MCF 10A (cell line): ENCODE measurements at places on chromosomes 12 and 14. TPM values are rescaled to one million over a fixed set of nuclear protein-coding genes. Genes with fewer than 3 reads are reported as not detected.

DNA sequence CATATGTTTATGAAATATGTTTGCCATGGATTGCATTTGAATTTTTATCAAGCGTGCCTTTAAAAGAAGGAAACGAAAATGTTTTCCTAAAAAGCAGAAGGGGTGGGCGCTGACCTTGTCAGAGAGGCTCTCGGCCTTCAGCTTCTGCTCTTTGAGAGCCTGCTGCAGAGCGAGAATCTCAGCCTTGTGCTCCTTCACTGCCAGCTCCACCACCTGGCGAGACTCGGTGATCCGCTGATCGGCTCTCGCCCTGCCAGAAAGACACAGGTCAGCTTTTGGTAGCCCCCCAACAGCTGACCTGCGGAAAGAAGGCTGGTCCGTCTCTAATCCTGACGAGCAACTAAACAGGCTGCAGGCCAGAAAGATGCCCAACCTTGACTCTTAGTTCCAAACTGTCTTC lies 62.4 kb downstream of the PRKAB1 start:
- DNase-seq = no peak

DNA sequence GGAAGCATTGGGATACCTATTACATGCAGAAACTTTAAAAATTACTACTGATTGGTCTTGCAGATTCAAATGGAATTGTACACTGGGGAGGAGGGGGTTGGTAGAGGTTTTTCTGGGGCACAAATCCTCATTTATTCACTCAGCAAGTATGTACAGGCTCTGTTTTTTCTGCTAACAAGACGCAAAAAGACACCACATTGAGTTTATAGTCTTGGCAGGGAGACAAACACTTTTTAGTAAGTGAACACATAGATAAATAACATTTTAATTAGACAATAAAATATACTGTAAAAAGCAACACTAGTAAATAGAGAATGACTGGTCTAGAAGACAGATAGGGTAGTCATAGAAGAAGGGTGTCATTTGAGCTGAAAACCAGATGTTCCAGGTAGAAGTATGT lies 23.8 kb downstream of the GLIPR1L2 start:
- no peak for DNase-seq

DNA sequence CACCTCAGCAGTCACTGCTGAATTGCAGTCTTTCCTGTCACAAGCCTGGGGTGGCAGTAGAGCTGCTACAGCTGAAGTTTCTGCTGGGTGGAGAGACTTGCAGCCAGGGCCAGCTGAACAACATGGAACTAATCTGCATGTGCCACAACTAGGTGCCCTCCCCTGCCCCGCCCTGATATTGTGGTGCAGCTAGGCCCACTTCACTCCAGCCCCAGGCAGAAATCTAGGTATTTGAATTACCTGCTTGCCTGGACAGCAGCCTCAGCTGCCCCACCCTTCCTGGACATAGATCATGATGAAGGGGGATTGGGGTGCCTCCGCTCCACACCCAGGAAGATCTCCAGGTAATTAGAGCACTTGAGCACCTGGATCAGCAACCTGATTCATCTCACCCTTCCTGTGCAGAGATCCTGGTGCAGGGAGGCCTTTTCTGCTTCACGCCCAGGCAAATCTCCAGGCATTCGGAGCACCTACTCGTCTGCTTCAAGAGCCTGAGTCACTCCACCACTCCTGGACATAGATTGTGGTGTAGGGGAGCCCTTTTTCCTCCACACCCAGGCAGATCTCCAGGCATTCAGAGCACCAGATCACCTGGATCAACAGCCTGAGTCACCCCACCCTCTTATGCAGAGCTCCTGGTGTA lies 477.0 kb downstream of the SOX5 start:
- peak; percentile 62 for DNase-seq

- DNase-seq = no peak
Observed at GRCh38 chr12:114006482-114007425, 40.6 kb upstream of the RBM19 start.

GRCh38 chr12:1528791-1529190 lies 65.6 kb downstream of the FBXL14 start:
- DNase-seq = no peak

- no peak for DNase-seq
Observed at GRCh38 chr14:95541932-95542930, 7.4 kb downstream of the GLRX5 start.

GRCh38 chr14:80538633-80539375 lies 327.5 kb upstream of the DIO2 start:
- DNase-seq = no peak

DNA sequence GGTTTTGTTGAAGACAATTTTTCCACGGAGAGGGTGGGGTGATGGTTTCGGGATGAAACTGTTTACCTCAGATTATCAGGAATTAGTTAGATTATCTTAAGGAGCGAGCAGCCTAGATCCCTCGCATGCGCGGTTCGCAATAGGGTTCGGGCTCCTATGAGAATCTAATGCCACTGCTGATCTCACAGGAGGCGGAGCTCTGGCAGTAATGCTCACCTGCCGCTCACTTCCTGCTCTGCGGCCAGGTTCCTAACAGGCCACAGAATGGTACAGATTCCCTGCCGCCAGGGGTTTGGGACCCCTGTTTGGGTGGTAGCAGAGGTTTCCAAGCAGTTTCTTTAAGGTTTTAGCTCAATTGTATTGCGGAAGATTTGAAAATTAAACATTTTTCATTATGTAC lies 439.8 kb upstream of the OR4E1 start:
- no peak for DNase-seq

- DNase-seq = no peak
Observed at GRCh38 chr12:107801150-107801549, 26.6 kb downstream of the ASCL4 start.

DNA sequence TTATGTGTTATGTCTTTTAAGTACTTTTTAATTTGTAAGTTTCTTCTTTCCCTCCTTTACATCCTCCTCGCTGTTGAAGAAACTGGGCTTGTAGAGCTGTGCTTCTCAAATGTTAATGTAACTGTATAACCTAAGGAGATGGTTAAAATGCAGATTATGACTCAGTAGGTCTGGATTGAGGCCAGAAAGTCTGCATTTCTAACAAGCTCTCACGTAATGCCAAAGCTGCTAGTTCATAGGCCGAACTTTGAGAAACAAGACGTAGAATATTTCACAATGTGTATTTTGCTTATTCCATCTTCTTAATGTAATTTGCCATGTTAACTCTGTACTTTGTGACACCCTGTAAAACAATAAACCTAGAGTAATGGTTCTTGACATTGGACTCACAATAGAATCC lies 193.3 kb upstream of the SYT1 start:
- DNase-seq = peak; percentile 95

GRCh38 chr12:51217133-51217967 lies 512 bp downstream of the POU6F1 start:
- peak; percentile 24 for DNase-seq

- no peak for DNase-seq
Observed at GRCh38 chr12:47591361-47591791, 114.5 kb downstream of the RPAP3 start.

- DNase-seq = peak; percentile 13
Observed at GRCh38 chr12:8827551-8828256, 5.3 kb downstream of the A2ML1 start.

Gene HOXC10
- not detected in 2 replicates for total RNA-seq

Gene KITLG
- total RNA-seq = 3.9 and 4.8 TPM in 2 replicates

Gene ZNF839
- 20.3 and 23.0 TPM in 2 replicates for total RNA-seq

Gene MIP
- total RNA-seq = not detected in 2 replicates
